ENCODE measurements at places on chromosomes 1 and 21.

DNA sequence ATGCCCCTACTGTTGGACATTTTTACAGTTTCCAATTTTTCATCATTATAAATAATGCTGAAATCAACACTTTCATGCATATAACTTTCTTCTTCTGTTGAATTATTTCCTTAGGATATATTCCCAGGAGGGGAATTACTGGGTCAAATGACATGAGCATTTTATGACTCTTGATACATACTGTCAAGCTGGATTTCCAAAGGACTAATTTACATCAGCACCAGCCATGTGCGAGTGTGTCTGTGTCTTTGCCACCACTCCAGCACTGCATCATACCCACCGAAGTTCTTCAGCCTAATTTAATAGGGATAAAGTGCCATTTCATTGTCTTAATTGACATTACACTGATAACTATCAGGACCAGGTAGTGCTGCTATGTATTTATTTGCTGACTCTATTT, 146.7 kb downstream of the CSMD2 start:
- DNase-seq = peak; percentile 53

DNA sequence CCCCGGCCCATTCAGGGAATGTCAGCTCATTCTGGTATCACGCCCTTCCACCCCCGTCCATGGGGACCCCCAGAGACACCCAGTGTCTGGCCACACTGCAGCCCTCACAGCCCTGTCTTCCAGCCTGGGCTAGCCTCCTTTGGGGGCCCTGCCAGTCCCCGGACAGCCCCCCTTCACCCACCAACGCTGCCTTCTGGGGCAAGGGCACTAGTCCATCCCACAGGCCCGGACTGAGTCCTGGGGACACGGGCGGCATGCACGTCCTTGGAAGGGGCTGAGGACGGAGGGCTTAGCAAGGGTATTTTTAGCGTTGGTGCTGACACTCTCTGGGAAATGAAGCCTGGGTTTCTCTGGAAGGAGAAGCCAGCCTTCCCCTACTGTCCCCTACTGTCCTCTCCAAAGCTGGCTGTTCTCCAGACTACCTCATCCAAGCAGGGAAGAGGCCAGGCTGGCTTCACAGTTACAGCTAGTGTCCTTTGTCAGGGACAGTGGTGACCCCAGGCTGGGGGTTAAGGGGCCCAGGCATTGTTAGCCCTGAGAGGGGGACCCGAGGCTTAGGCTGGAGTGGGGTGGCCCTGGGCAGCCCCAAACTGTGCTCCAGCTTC, 39.5 kb downstream of the COQ8A start:
- DNase-seq = no peak

GRCh38 chr1:159908031-159908940, 8.3 kb upstream of the CFAP45 start:
- no peak for DNase-seq

- no peak for DNase-seq
Measured at GRCh38 chr1:182601913-182602312, 2.3 kb downstream of the RGS16 start.

DNA sequence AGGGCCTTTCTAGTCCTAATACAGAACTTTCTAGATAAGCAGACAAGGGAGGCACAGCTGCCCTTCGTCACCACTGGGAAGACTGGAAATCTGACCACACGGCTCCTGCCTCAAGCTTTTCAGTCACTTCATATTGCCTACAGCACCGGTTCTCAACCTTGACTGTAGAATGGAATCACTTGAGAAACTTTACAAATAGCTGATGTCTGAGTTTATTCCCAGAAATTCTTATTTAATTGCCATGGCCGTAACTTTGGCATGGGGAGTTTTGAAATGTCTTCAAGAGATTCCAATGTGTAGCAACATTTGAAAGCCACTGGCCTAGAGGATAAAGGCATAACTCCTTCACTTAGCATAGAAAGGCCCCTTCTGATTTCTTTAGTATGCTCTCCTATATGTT, 42.4 kb upstream of the STMN1 start:
- DNase-seq = no peak

DNA sequence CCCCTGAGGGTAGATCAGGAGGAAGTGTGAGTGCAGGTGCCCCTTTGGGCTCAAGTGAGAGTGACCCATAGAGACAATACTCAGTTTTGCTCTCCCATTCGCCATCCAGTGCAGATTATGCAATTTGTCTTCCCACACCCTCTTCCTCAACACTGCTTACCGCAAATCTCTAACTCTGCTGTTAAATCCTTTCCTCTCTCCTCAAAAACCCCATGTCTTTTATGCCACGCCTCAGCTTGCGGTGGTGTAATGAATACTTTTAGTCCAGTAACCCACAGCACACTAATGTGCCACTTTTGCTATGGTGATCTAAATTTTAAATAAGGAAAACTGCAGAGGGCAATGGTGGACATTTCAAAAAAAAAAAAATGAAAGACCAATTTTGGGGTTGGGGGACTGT, 57.7 kb downstream of the PRRX1 start:
- no peak for DNase-seq

DNA sequence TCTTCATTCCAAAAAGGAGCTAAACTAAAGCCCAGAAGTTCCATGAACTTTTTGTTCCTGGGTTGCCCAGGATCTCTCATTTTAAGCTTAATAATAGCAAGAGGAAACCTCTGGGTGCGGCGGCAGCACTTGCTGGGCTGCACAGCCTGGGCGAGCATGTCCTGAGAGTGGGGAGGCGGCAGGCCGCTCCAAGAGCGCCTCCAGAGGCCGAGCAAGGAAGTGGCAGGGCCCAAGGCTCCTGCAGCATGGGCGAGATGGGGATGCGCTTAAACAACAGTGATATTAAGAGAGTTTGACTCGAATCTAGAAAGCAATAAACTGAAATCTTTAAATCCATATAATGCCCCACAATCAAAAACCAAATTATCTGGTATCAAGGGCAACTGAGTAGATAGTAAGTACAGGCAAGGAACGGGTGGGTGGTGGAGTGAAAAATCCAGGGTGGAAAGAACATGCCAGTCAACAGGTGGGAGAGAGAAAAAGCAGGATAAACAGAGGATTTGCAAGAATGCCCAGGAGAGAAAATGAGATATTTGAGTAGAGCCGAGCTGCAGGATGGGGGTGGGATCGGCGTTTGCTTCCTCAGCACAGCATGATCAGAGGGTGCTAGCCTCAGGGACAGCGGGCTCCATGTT, 14.1 kb upstream of the TNR start:
- peak; percentile 75 for DNase-seq

DNA sequence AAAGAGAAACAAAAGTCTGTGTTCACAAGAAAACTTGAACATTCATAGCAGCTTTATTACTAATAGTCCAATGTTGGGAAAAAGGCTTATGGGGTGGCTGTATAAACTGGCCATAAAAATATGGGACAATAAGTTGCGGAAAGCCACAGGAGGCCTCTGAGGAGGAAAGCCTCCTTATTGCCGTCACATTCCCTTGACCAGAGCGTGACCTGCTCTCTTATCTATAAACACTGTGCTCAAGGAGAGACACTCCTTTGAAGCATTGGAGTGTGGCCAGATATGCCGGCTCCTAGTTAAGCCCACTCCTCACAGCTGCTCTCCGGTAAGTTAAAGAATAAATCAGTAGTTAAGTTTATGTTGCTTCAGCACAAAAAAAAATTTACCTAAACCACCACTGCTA, 19.7 kb downstream of the OR6Y1 start:
- DNase-seq = no peak

GRCh38 chr1:107339775-107340174, 198.9 kb downstream of the NTNG1 start:
- no peak for DNase-seq

DNA sequence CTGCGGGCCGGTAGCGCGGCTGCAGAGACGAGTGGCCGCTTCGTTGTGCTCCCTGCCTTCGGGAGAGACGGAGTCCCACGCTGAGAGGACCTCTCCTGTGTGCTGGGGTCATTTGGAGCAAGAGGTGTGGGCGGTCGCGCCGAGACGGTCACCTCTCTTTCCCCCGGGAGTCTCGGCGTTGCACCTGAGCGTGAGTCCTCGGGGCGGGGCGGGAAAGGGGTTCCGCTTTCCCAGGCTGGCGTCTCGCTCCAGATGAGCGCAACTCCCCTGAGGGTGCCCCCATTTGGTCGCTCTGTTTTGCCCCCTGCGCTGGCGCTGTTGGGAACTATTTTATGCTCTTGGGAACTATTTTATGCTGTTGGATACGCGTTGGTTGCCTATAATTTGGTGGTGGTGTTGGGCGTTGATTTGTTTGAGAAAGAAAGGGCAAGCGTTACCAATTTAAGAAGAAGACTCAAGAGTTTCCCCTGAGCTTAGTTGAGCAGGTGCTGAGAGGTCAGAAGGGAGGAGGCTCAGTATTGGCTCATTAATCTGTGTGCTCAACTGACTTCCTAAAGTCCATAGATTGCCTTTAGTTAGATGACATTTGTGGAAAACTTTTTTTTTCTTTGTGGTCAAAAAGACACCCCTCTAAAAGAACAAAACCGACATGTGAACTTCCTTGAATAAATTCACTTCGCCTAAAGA, 683 bp downstream of the LRRC8B start:
- peak; percentile 81 for DNase-seq

GRCh38 chr1:165486663-165487062, 41.7 kb upstream of the RXRG start:
- no peak for DNase-seq

GRCh38 chr1:78913950-78914349, 92.6 kb downstream of the ADGRL4 start:
- DNase-seq = no peak

DNA sequence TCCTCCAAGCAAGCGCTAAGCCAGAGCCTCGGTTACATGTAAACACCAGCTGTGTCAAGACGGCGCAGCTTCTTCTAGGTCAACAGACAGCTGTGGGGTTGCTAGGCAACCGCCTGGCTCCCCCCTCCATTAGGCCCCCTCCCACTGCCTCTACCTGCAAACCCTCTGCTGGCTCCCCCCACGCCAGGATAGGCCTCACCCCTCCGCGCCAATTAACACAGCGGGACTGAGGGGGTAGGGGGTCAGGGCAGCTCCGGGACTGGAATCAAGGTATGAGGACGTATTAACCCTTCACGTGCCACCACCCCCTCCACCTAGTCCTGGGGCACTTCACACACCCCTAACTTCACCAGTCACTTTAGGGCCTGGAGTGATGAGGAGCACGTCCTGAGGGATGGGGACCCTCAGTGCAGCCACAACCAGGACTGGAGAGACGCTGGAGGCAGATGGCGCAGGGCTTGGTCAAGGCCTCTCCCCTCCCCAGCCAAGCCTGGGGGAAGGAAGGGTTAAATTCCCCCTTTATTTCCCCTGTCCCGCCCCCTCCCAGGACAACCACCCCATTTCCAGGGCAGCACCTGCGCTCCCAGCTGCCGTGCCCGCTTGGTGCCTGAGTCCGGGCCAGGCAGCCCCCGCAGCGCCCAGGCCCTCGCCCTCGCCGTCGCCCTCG, 37.4 kb upstream of the WASF2 start:
- peak; percentile 93 for DNase-seq

GRCh38 chr1:109559995-109560394, 11.6 kb downstream of the GNAI3 start:
- DNase-seq = no peak

- DNase-seq = peak; percentile 4
Measured at GRCh38 chr1:203038217-203038741, 12.0 kb downstream of the PPFIA4 start.

DNA sequence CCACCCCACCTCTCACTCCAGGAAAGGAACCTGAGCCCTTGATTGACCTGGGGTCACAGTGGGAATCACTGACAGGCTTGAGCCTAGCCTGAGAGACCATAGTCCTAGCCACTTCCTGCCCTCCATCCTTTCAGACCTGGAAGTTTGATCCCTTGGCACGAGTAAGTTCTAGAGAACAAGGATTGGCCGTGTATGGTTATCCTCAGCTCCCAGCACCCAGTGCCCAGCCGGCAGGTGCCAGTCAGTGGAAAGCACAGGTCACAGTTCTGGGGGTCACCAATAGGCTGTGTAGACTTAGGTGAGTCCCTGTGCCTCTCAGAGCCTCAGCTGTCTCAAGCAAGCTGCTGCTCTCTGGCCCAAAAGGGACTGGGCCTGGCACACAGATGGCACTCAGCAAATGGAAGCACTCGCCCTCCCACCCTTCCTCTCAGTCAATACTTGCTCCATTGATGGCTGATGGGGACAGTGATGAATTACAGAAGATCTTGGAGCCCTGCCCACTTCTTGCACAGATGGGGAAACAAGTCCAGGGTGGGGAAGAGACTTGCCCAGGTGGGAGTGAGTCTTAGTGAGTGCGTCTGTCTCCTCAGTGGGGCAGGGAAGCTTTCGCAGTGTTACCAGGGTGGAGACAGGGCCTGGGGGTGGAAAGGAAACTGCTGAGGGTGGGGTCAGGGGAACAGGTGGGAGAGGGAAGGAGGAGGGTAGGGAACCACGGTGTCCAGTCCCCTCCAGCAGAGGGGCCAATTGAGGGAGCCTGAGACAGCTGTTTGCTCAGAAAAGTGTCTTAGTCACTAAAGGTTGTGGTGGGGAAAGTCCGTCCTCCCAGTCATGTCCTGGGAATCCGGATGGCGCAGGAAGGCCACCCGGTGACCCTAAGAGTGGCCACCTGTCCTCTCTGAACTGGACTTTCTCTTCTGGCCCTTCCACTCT, 2.6 kb upstream of the KCNQ4 start:
- no peak for DNase-seq

DNA sequence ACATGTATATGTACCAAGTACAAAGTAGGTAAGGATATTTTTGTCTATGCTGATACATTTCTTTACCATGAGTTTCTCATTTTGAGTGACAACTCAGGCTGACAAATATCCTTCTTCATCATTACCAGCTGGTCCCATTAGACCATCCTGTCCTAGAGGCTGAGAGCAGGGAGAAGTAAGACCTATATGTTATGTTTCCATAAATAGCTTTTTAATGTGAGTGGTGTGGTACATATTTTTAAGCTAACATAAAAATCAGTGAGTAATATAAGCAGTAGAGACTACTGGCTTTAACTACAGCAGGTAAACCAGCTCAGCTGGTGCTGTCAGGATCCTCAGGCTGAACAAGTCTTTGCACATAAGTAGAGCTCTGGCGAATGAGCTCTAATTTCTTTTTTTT, 62.4 kb downstream of the CLEC20A start:
- DNase-seq = no peak

DNA sequence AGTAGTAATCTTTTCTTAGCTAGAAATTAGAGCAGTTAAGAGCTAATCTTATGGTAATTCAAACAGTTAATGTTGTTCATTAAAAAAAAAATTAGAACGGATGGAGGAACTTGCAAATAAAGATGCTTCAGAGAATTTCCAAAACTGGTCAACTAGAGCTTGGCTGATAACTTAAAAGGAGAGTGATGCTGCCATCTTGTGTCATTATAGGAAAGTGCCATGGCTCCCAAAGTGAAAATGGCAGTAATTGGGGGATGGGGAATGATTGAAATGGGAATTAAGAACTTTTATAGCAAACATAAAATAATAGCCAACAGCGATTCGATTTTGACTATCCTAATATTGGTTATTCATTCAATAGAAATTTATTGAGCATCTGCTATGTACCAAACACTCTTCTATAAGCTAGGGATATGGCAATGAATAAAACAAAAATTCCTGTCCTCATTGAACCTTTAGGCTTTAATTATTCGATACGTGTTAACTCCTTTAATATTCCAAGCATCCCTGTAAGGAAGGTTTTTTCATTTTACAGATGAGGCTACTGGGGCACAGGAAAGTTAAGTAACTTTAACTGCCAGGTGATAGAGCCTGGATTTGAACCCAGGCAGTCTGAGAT, 5.7 kb upstream of the PLPP3 start:
- peak; percentile 28 for DNase-seq

Data from NCI-H526 (cell line).